ENCODE measurements at places on chromosomes 1 and 21. TPM values are rescaled to one million over a fixed set of nuclear protein-coding genes. Genes with fewer than 3 reads are reported as not detected.

DNA sequence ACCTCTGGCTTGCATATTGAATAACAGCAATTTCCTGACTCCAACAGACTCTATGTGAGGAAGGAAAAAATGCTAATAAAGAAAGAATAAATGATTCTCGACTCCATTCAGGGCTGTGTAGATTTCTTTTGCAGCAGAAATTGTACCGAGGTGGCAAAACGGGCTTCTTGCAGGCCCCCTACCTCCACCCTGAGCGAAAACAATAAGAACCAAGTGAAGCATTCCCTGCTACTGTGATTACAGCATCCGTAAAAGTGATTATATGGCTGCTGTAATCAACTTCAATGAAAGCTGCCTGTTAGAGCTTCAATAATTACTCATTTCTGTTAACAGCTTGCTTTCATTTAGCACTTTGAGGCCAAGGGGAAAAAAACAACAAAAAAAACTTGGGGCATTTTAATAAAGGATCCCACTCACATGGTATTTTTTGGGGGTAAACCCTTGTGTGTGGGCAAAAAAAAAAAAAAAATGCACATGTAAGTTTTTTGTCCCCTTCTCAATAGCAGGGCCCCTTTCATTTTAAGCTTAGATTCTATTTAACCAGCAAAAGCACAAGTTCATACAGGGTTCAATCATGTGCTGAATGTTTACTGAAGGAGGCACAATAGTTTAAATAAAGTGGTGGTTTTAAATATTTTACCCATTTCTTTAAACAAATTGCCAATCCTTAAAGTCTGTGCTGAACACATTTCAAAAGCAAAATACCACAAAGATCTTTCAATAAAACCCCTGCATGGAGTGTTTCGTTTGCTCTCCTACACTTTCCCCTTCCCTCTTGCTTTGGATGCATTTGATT is 271.6 kb downstream of the LMO4 start:
- H3K36me3 ChIP-seq: no peaks in the 10 kb centered on the region
- no peak overlapping the region for H3K4me3 ChIP-seq
- H3K4me1 ChIP-seq: peaks cover 2% of the 10 kb centered on the region
- H3K27ac ChIP-seq: no peak overlapping the region
- no peak for DNase-seq

Gene TMEM234
- 8.3 TPM for polyA plus RNA-seq

Gene OLFML2B
- not detected for polyA plus RNA-seq

- no peak overlapping the region for H3K4me3 ChIP-seq
- H3K27ac ChIP-seq: no peak overlapping the region
- H3K27me3 ChIP-seq: no peaks in the 10 kb centered on the region
- peaks cover 3% of the 10 kb centered on the region for H3K4me1 ChIP-seq
- no peaks in the 10 kb centered on the region for H3K36me3 ChIP-seq
These were observed 12.0 kb downstream of the ZFYVE9 start for GRCh38 chr1:52153898-52154297.

DNA sequence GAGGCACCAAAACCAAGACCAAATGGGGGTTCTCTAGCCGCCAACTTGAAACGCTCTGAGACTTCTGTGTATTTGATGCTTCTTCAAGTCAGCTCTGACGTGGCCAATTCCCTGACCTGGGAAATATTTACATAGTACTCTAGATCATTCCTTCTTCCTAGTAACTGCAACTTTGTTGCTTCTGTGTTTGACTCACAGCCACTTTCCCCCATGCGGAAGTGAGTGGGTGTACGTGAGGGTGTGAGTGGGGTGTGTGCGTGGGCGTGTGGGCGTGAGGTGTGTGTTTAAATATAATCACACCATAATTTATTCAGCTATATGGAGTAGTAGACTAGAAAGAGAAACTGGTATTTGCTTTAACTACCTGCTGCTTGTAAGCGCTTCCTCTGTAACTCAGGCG is 111.0 kb downstream of the TAS1R2 start:
- no peaks in the 10 kb centered on the region for H3K27me3 ChIP-seq
- H3K27ac ChIP-seq: no peak overlapping the region
- no peaks in the 10 kb centered on the region for H3K36me3 ChIP-seq
- H3K4me1 ChIP-seq: no peaks in the 10 kb centered on the region
- H3K4me3 ChIP-seq: no peak overlapping the region

- no peak overlapping the region for H3K4me3 ChIP-seq
- H3K27me3 ChIP-seq: no peaks in the 10 kb centered on the region
- peaks cover 13% of the 10 kb centered on the region for H3K4me1 ChIP-seq
- no peak for DNase-seq
- H3K36me3 ChIP-seq: no peaks in the 10 kb centered on the region
- H3K27ac ChIP-seq: no peak overlapping the region
These were observed 330.9 kb downstream of the RRAGC start for GRCh38 chr1:38528623-38529022.

- no peak overlapping the region for H3K4me3 ChIP-seq
- peaks cover 7% of the 10 kb centered on the region for H3K4me1 ChIP-seq
- H3K27ac ChIP-seq: no peak overlapping the region
- no peaks in the 10 kb centered on the region for H3K27me3 ChIP-seq
These were observed 9.9 kb upstream of the TSNAX start for GRCh38 chr1:231518485-231519034.

DNA sequence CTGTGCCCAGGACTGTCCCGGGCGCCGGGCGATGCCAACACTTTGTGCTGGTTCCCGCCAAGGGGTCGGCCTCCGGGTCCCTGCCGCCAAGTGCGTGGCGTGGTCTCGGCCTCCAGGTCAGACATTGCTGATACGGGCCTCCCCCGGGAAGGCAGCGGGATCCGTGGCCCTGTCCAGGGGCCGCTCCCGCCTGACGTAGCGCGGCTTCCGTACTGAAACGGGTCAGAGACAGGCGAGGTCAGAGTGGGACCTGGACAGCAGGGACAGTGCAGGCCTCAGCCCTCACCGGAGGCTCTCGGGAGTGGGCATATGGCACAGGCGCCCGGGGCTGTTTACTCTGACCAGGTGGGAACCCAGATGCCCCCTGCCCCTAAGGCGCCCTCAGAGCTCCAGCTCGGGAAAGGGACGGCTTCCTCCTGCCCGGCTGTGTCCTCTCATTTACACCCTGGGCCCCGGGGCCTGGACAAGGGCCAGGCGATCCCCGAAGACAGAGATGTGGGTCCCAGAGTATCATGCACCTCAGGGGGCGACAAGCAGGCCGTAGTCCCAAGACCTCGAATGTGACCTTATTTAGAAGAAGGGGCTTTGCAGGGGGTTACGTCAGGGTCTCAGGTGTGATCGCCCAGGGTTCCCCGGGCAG is 8.8 kb upstream of the RNF223 start:
- H3K4me1 ChIP-seq: peaks cover 10% of the 10 kb centered on the region
- no peaks in the 10 kb centered on the region for H3K36me3 ChIP-seq
- DNase-seq: no peak
- no peaks in the 10 kb centered on the region for H3K27me3 ChIP-seq

Gene RIMS3
- polyA plus RNA-seq: 0.29 TPM

Gene UBXN10
- not detected for polyA plus RNA-seq

DNA sequence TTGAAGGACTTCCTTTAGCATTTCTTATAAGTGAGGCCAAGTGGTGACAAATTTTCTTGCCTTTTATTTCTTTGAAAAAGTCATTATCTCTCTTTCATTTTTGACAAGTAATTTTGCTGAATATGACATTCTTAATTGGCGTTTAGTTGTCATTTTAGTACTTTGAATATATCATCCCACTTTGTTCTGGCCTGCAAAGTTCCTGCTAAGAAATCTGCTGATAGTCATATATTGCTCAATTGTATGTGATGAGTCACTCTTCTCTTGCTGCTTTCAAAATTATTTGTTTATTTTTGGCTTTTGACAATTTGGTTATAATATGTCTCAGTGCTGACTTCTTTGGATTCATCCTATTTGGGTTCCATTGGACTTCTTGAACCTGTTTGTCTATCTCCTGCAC is 312.6 kb downstream of the DUSP10 start:
- no peak overlapping the region for H3K4me3 ChIP-seq
- H3K27me3 ChIP-seq: no peaks in the 10 kb centered on the region
- no peaks in the 10 kb centered on the region for H3K4me1 ChIP-seq
- DNase-seq: no peak

Gene SLC9C2
- polyA plus RNA-seq: not detected

Gene FAM72D
- 19.3 TPM for polyA plus RNA-seq

Gene SLFNL1
- polyA plus RNA-seq: 0.55 TPM

DNA sequence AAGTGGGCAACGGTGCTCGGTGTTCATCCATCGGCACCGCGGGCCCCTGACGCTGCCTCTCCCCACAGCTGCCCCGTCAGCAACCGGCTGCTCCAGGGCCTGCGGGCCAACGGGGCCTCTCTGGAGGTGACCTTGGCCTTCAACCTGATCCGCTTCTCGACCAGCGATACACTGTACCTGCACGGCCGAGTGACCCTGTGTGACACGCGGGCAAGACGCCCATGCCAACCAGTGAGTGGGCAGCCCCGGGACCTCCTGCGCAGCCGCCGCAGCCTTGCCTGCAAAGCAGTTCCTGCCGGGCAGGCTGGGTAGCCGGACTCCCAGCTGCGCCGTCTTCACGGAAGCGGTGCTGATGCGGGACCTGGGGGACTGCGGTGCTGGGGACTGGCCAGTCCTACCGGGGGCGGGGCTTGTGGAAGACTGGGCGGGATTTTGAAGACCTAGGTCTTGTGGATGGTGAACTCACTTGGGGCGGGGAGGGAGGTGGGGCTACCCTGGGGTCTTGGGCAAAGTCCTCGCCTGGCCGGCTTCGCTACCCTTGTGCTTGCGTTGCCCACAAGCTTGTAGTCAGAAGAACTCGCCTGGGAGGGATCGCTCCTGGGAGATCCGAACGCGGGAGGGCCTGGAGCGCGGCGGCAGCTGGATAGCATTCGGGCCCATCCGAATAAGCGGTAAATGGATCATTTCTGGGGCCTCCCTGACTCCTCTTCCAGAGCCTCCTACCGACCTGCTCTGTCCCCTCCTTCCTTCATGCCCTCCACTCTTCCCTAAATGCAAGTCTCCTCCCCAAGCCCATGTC is 8.8 kb upstream of the CEP85 start:
- no peak for DNase-seq
- no peaks in the 10 kb centered on the region for H3K4me1 ChIP-seq
- no peak overlapping the region for H3K4me3 ChIP-seq
- H3K27ac ChIP-seq: no peak overlapping the region

- DNase-seq: no peak
- H3K4me3 ChIP-seq: no peak overlapping the region
- H3K4me1 ChIP-seq: no peaks in the 10 kb centered on the region
- no peak overlapping the region for H3K27ac ChIP-seq
- H3K27me3 ChIP-seq: no peaks in the 10 kb centered on the region
- H3K36me3 ChIP-seq: no peaks in the 10 kb centered on the region
These were observed 22.8 kb downstream of the MYOM3 start for GRCh38 chr1:24089027-24089742.

DNA sequence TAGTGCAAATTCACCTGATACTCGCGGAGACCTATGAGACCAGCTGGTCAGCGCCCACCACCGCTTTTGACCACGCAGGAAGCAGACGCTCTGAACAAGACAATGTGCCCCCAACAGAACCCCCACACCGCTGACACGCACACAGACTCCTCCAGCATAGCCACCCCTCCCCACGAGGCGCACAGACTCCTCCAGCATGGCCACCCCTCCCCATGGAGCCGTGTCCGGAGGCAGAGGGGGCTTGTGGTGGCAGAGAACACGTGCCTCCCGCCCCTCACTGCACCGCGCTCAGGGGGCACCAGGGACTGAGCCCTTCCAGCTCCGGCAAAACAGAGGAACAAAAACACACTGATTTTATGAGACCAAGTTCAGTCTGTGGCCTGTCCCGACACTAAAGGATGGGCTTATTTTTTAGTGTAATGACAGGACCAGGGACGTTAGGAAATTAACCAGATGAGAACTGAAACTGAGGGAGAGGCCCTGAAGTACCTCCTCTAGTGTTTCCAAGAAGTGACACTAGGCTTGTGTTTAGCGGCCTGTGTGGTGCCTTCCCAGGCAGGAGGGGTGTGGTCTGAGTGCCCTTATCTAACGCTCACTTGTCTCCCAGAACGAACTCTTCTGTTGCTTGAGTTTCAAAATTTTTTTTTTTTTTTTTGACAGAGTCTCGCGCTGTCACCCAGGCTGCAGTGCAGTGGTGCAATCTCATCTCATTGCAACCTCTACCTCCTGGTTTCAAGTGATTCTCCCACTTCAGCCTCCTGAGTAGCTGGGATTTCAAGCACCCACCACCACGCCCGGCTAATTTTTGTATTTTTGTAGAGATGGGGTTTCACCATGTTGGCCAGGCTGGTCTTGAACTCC is 10.0 kb upstream of the AGPAT3 start:
- H3K27ac ChIP-seq: peak overlapping the region; percentile 4
- H3K27me3 ChIP-seq: no peaks in the 10 kb centered on the region
- no peaks in the 10 kb centered on the region for H3K36me3 ChIP-seq
- peak; percentile 67 for DNase-seq

DNA sequence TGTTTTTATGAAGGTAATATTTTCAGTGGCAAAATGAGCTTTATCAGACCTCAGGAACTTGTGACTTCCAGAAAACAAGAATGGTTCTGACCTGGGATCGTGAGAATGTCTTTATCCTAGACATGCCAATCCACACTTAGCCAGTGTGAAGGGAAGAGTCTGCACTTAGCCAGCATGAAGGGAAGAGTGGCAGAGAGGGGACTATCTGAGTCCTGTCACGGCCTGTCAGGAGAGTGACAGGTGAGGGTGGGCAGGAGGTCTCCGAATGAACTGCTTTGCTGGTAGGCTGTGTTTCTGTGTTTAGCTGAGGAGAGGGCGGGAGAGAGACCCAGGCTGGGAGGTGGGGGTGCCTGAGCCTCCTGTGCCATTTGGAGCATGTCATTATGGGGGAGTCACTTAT is 173.1 kb downstream of the KIF26B start:
- H3K27ac ChIP-seq: no peak overlapping the region
- H3K4me3 ChIP-seq: no peak overlapping the region
- H3K36me3 ChIP-seq: no peaks in the 10 kb centered on the region
- no peaks in the 10 kb centered on the region for H3K4me1 ChIP-seq
- DNase-seq: no peak

Gene VHLL
- not detected for polyA plus RNA-seq

DNA sequence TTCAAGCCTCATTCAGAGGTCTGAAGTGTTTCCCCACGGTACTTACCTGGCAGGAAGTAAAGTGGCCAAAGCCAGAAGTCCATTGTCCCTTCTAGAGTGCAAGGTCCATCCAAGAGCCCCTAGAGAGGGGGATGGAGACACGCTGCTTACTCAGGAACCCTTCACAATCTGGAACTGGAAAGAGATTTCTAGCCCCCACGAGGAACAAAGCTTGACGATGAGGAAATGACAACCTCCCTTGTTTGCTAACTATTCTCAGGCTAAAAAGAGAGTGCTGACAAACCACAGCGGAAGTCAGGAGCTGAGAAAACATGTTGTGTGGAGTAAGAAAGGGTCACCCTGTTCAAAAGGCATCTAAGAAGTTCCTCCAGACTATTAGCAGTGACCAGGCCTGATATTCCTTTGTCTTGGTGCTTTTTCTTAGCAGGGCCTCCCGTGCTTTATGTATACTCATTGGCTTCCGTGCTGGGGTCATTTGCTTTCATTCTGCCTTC is at the start of gene FCMR:
TSS of gene FCMR (minus strand) at position 170 of the 494 bp plus-strand sequence. CDS start at position 83, 87 bp downstream.
- no peaks in the 10 kb centered on the region for H3K36me3 ChIP-seq
- peak within 1 kb of the TSS; percentile 86 for H3K4me3 ChIP-seq
- DNase-seq: peak; percentile 86
- H3K27me3 ChIP-seq: no peaks in the 10 kb centered on the region
- H3K4me1 ChIP-seq: peaks cover 48% of the 10 kb centered on the region
- peak within 1 kb of the TSS; percentile 99 for H3K27ac ChIP-seq

GRCh38 chr1:17190010-17190995 is 14.6 kb upstream of the PADI1 start:
- no peak overlapping the region for H3K4me3 ChIP-seq
- H3K36me3 ChIP-seq: no peaks in the 10 kb centered on the region
- no peaks in the 10 kb centered on the region for H3K4me1 ChIP-seq
- H3K27me3 ChIP-seq: no peaks in the 10 kb centered on the region
- no peak for DNase-seq
